ENCODE measurements at places on chromosomes 7 and 10.

DNA sequence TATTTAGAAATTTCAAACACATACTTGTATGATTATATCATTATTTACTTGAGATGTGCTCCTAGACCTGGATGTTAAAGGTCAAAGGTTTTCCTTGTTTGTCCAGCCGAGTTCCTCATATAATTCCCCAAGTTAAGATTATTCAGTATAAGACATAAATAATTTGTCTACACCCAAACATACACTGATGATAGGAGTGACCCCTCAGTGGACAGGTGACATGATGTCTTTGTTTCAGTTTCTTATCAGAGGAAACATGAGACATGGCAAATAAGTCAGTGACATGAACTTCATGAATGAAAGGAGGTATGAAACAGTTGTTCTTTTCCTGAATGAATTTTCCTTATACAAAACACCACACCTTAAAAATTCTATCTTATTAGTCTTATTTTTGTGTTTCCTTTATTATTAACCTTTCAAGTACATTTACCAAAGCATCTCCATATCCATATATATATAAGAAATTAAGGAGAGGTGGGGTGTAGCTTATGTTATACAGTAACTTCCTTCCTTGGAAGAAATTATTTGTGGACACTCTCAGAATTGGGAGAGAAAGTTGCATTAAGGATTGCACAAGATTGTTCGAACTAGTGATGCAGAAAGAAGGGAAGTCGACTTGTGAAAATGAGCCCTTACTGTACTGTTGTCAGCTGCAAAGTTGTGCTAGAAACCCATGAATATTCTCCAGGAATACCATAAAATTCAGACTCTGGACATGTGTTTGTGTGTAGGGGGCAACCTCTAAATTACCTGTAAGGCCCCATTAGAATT lies 60.5 kb downstream of the POM121L12 start:
- no peak for DNase-seq

DNA sequence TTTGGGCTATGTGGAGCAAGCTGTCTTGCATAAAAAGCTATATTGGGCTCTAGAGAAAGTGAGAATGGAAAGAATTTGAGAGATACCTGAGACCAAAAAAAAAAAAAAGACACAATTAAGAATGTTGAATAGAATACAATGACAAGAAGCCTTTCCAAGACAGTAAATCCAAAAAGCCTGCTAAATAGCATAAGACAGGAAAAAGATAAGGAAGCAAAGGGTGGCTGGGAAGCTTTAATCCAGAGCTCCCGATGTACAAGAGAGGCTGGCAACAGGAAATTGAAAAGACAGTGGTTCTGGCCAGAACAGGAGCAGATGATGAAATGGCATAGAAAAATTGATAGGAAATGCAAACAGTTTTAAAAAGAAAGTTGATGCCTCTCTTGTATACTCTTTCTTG lies 174.9 kb downstream of the CACNA2D1 start:
- no peak for DNase-seq

DNA sequence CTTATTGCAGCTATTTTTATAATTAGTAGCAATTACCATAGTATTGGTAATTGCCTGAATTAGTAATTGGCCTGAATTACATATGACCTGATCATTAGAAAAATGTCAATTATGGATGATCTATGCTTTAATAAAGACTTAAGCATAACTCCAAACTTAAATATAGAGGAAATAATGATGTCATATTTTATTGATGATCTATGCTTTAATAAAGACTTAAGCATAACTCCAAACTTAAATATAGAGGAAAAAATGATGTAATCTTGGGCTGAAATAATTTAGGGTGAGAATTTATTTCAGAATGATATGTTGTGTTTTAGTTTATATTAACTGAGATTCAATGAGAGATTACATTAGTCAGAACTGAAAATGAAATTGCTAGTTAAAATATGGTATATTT lies 266.0 kb upstream of the DKK1 start:
- DNase-seq = no peak

- no peak for DNase-seq
These were observed 22.0 kb downstream of the ITGB8 start for GRCh38 chr7:20352573-20353306.

DNA sequence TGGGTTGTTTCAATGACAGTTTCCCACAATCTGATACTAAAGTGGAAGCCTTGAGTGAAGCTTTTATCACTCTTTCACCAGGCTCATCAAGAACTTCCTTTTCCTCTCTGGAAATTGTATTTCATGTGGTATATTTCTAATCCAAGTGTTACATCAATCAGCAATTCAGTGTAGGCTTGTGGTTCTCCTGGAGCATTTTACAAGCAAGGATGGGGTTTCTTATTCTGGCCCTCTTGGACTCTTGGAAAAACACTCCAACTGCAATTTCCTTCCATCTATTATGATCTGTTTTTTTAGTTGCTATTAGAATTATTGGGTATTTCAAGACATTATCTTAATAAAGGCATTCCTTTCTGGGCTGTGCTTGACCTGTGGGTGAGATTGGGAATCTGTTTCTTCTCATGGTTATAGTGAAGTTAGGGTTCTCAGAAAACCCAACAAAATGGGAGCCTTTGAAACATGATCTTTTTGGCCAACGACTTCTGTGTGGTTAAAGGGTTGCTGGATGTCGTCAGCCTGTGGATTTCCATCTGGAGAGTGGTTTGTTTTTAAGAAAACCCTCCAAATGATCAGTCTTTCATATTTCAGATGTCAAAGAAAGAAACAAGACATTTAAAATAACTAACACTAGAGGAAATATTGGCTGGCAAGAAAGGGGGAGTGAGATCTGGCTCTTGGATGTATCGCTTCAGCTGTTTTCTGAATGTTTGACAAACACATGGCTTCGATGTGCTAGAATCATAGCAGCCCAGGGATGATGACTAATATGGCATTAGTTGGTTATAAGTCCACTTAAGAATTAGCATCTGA lies 540.2 kb downstream of the LRMDA start:
- DNase-seq = no peak
